Articular chondrocyte of knee joint (primary cell): ENCODE measurements at places on chromosomes 6 and 20. TPM values are rescaled to one million over a fixed set of nuclear protein-coding genes. Genes with fewer than 3 reads are reported as not detected.

ESR1 gene
- total RNA-seq, result 2.9 and 3.4 TPM in 2 replicates

CYB5R4 gene
- 8.6 and 9.4 TPM in 2 replicates for total RNA-seq

C20orf202 gene
- not detected in 2 replicates for total RNA-seq

RPP21 gene
- total RNA-seq, result 15.5 and 16.5 TPM in 2 replicates

TFAP2B gene
- total RNA-seq, result not detected in 2 replicates

CLIC5 gene
- total RNA-seq, result under 0.01 TPM in 1 of 2 replicates, not detected in the other

SERINC1 gene
- 299 and 354 TPM in 2 replicates for total RNA-seq

PTCRA gene
- not detected in 2 replicates for total RNA-seq

GSTA2 gene
- total RNA-seq, result not detected in 2 replicates

PERP gene
- total RNA-seq, result 28.5 and 34.5 TPM in 2 replicates

SAMD5 gene
- 1.8 and 2.8 TPM in 2 replicates for total RNA-seq

GRM1 gene
- total RNA-seq, result 0.22 and 0.26 TPM in 2 replicates

PPP1R14C gene
- total RNA-seq, result 11.8 and 13.9 TPM in 2 replicates
